ENCODE measurements at places on chromosomes 1 and 21. TPM values are rescaled to one million over a fixed set of nuclear protein-coding genes. Genes with fewer than 3 reads are reported as not detected.

Gene ZSWIM5
- 0.09 TPM for polyA plus RNA-seq

Gene ACADM
- polyA plus RNA-seq: 27.8 TPM

Gene RGS4
- polyA plus RNA-seq: 20.2 TPM

Gene SPATA45
- polyA plus RNA-seq: not detected

Gene SDCCAG8
- 29.9 TPM for polyA plus RNA-seq
